ENCODE measurements at places on chromosomes 7 and 10.

DNA sequence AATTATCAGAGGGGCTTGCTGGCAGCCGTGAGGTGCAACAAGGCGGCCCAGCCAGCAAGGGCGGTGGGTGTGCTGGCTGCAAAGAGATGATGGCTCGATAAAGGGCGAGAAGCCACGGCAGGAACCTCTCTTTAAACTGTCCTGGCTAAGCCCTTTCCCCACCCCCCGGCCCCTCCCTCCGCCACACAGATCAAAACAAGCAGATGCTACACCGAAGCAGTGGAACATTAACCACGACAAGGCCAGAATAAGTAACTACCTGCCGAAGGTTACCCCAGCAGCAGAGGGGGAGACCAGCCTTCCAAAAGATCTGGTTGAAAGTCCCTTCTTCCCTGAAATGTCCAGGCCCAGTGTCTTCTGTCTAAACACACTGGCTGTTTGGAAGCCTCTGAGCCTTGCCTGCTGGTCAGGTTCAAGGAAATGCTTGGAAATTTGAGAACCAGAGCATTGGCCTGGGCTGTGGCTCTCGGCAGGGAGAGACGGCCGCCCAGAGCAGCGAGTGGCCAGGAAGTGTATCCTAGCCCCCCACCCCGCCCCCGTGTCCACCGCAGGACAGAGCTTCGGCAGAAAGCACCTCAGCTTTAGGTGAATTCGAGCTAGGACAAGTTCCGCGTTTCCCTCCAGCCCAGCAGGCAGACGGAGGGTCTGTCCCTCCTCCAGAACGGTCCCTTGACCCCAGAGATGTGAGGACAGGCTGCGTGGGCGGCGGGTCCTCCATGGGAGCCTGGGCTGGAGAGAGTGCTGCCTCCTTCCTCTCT, 2.1 kb downstream of the FAM20C start:
- peak; percentile 30 for DNase-seq

GRCh38 chr7:134625550-134625949, 21.1 kb upstream of the BPGM start:
- no peak for DNase-seq

DNA sequence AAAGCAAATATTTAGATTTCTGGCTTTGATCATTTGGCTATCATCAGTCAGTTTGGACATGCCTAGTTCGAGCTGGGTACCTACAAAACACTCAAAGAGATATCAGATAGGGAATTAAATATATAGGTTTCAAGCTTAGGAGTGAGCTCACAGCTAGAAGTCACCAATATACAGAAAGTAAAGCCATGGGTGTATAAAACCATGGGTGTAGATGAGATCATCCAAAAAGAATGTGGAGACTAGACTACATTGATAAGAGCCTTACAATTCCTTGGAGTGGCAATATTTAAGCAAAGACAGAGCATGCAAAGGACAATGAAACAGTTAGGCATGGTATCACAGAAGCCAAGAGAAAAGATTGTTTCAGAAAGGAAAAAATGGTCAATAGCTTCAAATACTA, 7.2 kb upstream of the RALA start:
- DNase-seq, result peak; percentile 49

DNA sequence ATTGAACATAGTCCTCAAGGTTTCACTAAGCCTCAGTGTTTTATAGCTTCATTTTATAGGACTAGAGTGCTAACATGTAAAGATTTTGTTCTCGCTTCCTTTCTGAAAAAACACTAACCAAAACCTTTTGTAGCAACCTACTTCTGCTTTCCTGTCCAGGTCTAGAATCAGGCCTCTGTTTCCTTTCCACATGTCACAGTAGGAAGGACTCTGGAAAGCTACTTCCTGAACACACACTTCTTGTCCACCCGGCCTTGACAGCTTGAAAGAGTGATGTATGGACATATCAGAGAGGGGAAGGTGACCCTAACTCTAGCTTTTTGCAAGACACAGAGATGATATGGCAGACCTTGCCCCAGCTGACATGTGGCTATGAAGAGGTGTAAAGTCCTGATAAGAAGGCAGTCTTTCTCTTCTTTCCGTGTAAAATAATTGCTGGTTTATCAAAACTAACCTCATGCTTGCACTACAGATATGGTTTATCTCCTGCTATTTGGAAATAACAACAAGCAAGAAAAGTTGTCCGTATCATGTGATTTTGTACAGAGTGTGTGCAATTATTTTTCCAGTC, 175.4 kb downstream of the SKAP2 start:
- DNase-seq, result no peak

- DNase-seq, result no peak
Measured at GRCh38 chr7:88758381-88759229, 895 bp upstream of the ZNF804B start.

DNA sequence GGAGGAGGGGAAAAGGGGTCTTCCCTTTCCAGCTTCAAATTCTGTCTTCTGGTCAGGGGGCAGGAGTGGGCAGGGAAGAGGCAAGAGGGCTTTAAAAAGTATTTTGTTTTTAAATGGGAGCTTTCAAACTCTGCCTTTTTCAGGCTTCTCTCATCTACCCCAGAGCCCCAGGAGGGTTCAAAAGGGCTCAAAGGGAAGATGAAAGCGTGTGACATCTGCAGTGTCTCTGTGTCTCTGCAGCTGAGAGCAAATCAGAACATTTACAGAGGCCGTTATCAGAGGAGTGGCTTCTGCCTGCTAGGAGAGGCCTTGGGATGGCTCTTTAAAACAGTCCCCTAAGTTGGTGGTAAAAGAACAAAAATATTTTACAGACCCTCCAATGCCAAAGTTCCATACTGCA, 30.3 kb downstream of the TRIM8 start:
- no peak for DNase-seq

DNA sequence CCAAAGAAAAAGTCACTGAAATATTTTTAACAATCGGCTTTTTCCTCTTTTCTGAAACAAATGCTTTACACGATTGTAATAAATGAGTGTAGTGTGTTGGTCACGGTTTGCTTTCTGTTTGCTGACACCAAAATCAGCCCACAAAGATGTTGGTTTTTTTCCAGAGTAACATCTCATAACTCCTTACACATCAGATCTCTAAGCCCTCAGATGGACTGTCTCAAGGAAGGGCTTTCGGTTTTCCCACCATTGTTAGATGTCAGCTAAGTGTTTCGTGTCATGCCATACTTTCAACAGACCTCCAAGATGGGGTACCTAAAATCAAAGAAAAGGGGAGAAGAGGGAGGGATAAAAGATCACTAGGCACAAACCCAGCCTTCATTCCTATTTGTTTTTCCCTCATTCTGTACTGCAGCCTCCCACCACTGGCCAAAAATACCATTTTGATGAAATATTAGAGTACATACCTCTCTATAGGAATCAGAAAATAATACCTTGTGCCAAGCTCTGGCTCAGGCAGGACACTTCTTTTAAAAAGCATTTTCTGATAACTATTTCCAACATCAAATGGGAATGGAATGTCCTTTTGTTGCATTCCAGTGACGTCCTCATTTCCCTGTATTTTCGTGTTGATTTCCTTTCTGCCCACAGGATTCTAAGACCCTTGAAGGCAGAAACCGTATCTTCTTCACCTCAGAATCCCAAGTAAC, 159.1 kb downstream of the DGKI start:
- peak; percentile 10 for DNase-seq

- no peak for DNase-seq
Measured at GRCh38 chr7:90563286-90563685, 32.8 kb upstream of the CDK14 start.

DNA sequence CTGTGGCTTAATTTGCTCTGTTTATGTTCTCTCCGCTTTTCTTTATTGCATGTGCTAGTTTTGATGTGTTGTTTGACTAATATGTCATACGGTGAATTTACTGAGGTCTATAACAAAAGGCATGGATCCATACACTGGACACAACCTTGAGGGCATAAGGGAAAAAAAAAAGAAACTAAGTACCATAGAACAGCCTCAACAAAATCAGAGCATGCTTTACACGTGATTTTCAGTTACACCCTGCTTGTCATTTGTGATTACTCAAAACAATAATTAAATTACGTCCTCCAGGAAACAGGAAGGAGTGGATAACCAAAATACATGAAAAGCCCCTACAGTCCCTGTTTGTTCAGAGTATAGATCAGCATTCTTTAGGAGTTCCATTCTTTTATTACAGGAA, 150.5 kb downstream of the CRPPA start:
- DNase-seq, result no peak

GRCh38 chr10:112375721-112376395, 1.9 kb downstream of the ACSL5 start:
- peak; percentile 64 for DNase-seq

GRCh38 chr10:25552283-25552919, 377.6 kb downstream of the GPR158 start:
- no peak for DNase-seq
